ENCODE measurements at places on chromosomes 5 and 9.

DNA sequence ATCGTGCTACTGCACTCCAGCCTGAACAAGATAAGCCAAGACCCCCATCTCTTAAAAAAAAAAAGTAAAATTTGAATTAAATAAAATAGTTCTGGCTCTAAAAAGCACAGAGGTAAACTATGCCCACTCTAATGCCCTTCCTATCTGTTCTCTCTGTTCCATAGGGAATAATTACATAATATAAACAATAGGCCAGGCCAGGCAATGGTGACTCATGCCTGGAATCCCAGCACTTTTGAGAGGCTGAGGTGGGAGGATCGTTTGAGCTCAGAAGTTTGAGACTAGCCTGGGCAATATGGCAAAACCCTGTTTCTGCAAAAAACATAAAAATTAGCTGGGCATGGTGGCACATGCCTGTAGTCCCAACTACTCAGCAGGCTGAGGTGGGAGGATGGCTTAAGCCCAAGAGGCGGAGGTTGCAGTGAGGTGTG, 47.4 kb downstream of the MYO10 start:
- DNase-seq = no peak

DNA sequence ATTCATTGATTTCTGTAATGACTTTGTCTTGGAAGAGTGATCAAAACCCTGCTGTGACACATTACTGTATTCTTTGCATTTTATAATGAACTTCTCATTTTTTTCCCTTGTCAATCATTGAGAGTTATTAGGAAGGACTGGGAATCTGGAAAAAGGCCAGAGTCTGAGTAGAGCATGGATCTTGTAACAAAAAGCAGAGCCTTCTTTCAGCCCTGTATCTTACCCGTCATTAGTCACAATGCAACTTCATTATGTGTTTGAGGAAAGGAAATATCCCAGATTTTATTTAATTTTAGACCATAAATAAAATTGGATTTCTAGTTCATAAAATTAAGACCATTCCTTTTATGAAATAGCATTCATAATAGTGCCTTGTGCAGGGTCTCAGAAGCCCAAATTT, 131.4 kb downstream of the ARHGEF28 start:
- no peak for DNase-seq

DNA sequence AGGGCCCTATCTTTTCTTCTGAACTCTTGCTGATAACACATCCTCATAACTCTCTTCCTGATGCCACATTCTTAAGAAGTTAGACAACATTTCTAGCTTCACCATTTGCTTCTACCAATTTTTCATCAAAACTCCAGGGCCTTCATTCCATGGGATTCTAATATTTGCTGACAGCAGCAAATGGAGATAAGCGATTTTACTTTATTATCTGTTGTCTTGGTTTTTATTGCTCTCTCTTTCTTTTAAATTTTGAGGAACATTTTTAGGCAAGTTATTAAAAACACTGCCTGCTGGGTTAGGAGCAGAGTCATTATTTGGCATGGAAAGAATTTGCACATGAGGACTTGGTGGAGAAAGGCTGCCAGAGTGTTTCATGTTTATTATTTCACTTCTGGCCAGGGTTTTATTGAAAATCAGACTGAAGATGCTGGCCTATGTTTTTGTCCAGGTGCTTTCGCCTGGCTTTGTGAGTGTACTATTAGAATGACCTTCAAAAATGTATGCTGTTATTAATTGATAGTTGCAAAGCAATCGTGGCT, 27.7 kb downstream of the NSG2 start:
- DNase-seq = no peak

GRCh38 chr5:2482778-2483177, 268.7 kb downstream of the IRX2 start:
- no peak for DNase-seq

GRCh38 chr5:81980160-81980559, 8.3 kb downstream of the ATG10 start:
- no peak for DNase-seq

DNA sequence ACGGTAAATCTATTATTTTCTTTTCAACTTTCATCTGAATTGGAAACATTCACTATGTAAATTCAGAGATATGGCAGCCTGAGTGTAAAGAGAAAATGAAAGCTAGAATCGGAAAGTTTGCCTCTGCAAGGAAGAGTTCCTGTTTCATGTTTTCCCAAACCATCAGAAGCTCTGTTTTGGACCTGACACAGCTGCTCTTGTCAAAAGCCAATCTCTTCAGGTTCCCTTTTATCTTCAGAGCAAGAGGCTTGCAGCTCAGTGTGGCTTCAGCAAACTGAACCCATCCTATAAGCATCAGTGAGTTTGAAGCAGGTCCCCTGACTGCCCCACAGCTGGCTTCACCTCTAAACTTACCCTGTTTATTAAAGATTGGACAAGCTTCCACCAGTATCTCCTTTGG, 1099.7 kb downstream of the DTWD2 start:
- DNase-seq = no peak

DNA sequence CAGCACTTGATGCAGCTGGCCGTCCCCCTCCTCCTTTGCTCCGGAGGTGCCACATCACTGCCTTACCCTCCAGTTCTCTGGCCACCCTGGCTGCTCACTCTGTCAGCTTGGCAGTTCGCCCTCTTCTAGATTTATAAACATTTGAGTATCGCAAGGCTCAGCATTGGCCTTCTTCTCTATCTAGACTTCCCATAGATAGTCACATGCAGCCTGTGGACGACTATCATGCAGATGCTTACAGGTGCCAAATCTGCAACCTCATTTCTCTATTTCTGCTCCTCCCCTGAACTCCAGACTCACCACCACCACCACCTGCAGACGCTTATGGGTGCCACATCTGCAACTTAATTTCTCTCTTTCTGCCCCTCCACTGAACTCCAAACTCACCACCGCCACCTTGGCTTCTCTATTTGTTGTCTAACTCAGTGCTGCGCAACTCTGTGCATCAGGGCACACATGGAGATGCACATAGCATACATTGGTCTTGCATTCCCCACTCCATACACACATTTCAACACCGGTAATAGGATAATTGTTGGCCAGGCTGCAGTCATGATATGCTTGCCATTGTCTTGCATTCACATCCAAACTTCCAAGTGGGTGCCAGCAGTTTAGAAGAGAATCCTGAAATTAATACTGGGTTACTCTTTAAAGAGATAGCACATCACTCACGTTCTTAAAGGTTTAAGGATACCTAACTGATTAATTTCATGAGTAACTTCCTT, 1.9 kb upstream of the DAP start:
- no peak for DNase-seq

GRCh38 chr9:16449076-16449730, 421.3 kb downstream of the BNC2 start:
- no peak for DNase-seq

DNA sequence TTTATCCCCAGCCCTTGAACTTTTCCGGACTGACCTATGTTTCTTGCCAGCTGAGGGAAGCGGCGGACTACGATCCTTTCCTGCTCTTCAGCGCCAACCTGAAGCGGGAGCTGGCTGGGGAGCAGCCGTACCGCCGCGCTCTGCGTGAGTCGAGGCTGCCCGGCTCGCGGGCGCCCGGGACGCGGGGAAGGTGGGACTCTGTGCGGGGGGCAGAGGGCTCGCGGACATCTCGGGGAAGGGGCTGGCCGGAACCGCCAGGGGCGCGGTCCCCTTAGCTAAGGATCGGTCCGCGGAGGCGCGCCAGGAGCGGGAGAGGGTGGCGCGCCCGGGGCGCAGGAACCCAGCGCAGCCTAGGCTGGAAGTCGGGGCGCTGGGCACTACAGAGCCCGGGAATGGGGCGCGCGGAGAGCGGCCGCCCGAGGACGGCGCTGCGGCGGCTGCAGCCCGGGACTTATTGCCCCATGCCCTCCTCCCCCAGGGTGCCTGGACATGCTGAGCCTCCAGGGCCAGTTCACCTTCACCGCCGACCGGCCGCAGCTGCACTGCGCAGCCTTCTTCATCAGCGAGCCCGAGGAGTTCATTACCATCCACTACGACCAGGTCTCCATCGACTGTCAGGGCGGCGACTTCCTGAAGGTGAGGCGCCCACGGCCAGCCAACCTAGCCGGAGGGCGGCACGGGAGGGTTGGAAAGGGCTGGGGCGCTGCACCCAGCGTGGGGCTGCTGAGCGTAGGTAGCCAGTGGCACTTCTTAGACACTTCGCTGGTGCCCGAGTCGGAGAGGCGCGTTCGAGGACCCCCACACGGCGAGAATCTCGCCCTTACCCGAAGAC, 922 bp downstream of the CRHBP start:
- DNase-seq = no peak

- DNase-seq = no peak
Observed at GRCh38 chr5:134545070-134545868, 19.8 kb downstream of the JADE2 start.

DNA sequence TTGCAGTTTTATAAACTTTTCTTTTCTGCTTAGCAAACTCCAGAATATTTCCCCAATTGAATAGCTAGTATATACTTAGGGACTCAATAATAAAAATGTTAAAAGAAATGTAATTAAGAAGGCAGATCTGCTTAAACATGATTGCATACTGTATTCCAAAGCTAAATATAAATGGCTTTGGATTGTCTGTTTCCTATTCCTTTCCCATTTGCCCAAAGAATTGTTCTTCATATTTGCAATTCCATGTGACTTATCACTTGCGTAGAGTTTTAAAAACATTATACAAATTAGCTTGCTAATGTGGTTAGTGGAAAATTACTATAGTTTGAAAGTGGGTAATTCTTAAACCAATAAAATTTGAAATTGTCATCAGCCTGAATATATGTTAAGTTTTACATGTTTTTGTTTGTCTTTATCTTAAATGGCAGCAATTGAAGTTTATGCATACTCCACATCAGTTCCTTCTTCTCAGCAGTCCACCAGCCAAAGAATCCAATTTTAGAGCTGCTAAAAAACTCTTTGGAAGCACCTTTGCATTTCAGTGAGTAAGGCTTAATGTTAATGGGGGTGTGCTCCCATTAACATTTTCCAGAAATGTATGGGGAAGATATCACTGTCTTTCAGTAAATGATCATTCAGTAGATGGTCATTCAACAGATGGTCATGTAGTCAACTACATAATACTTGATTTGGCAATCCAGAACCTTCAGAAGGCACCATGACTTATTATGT, 161.2 kb downstream of the PARP8 start:
- DNase-seq = no peak

GRCh38 chr5:73214996-73215395, 42.0 kb downstream of the TMEM174 start:
- DNase-seq = no peak

GRCh38 chr5:172063463-172064235, 57.2 kb upstream of the FBXW11 start:
- DNase-seq = no peak

- no peak for DNase-seq
Observed at GRCh38 chr9:96555567-96556386, 63.9 kb downstream of the CDC14B start.

- no peak for DNase-seq
Observed at GRCh38 chr5:2537378-2538145, 213.9 kb downstream of the IRX2 start.

DNA sequence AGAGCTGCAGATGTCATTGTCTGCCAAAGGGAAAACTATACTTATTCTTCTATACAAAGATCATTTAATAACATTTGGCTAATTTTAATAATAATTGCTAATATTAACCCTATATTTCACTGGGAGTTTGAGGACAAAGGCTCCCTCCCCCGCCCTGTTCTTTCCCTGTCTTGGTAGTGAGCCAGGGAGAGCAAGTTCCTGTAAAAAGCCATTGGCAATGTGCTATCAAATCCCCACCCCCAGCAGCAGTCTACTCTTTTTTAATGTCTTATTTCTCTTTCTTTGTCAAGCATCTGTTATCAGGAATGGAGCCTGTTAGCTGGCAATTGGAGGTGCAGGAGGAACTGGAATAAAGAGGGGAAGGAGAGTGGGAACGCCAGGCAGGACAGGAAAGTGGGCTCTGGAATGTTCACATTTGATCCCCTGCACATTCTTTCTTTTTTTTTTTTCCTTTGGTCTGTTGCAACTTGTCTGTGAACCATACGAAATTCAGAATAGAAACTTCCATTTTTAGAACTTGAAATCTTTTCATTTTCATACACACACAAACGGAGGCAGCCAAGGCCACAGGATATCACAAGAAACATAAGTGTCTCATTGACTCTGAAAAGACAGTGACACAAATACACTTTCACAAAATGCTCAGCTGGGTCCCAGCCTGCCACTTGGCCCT, 664.8 kb upstream of the ZNF608 start:
- no peak for DNase-seq

- DNase-seq = no peak
Observed at GRCh38 chr5:135444360-135444759, 2.8 kb downstream of the DCANP1 start.

DNA sequence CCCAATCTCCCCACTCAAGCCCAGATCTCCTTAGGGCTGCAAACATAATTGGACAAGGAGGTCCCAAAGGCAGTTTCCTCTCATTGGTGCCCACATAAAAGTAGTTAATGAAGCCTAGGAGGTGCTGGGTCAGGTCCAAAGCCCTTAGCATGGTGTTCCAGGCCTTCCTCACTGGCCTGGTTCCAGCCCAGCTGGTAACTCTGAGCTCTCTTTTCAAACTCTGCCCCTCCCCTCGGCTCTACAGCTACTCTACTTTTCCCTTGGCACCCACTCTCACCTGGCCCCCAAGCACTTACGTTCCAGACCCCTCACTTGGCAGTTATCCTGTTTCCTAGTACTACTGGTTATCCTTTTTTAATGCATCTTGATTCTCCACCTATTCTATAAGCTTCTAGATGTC, 9.9 kb downstream of the SEPTIN8 start:
- no peak for DNase-seq

DNA sequence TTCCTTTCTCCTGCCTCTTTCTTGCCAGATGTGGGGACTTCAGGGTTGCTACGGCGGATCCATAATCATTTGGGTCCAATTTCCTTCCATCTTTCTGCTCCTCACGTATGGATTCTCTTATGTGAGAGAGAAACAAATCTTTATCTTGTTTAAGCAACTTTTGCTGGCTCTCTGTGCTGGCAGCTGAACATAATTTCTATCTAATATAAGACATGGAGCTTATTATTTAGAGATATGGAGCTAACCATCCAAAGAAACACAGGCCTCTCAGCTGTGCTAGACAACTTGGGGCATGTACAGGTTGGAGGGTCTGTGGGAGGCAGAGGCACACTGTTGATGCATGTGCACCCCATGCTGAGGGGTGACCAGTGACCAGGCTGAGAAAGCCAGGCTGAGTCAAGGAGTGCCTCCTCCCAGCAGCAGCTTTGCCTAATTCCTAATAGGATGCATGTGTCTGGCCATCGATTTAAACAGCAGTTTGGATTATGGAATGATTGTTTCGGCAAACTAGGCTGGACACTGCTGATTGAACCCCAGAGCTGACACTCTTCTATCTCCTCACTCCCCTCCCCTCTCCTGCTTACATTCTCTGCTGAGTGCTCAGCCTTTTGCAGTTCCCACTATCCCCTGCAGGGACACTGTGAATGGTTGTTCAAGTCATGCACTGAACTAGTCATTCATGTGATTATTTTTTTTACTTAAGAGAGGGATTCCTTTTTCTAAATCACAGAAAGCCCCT, 195.8 kb downstream of the ERCC6L2 start:
- DNase-seq = no peak
